ENCODE measurements at places on chromosomes 4 and X.

DNA sequence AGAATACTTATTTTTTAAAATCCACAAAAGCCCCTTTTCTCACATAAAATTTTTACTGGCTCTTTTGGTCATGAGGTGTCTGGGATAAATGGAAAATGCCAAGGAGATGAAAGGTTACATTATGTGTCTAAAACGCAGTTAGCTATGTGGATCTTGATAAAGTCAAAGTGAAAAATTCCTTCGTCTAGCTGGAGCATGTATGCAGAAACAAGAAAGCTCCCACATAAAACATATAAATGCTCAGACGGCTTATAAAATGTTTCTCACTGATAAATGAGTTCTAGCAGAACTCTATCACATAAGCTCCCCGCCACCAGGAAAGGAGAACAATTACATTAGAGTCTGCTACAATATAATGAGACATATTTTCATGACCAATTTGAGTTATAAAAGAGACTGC is 83.8 kb downstream of the TBC1D9 start:
- no peak for DNase-seq

DNA sequence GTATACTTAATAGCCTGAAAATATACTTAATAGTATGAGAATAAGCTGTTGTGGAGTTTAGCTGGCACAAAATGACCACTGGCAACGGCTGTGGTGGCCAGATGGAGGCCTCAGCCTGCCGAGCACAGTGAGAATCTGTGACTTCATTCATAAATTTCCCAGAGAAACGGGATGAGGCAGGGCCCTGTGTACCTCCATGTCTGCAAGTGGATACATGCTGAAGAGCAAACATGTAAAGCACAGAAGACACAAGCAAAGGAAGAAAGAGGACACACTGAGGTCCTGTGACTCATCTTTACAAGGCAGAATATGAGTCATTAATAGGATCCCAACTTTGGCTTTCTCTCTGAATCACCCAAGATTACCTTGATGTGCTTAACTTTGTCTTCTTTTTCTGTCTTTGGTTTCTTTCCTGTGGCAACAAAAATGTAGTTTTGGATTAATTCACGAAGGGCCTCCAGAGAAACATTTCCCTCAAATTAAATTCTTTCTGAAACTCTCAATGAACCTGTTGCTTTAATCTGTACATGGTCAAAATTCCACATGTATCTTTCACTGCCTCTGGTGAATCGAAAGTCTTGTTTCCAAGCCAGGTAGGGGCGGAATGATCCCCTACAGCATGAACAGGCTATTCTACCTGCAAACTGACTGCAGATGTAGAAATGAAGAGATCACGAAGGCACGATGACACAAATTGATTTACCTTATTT is 56.4 kb downstream of the IRF2 start:
- no peak for DNase-seq

DNA sequence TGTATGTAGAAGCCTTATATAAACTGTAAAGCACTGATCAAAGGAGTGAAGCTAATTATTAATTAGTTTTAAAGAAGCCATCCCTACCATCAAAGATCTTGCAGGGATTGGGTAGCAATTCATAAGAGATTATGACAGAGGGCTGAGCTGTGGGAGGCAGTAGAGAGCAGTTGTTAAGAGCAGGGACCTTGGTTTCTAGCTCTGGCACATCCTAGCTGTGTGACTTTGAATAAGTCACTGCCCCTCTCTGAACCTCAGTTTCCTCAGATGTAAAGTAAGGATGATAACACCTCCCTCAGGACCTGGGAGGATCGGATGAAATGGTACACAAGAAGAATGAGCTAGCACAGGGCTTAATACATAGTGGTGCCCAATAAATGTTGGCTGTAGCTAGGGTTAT is 45.4 kb downstream of the APLN start:
- no peak for DNase-seq

DNA sequence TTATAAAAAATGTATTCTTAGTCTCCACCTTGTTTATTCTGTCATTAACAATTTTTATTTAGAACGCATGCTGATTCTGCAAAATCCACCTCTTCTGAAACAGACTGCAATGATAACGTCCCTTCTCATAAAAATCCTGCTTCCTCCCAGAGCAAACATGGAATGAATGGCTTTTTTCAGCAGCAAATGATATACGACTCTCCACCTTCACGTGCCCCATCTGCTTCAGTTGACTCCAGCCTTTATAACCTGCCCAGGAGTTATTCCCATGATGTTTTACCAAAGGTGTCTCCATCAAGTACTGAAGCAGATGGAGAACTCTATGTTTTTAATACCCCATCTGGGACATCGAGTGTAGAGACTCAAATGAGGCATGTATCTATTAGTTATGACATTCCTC is 75.6 kb upstream of the SMARCA5 start:
- DNase-seq: no peak

DNA sequence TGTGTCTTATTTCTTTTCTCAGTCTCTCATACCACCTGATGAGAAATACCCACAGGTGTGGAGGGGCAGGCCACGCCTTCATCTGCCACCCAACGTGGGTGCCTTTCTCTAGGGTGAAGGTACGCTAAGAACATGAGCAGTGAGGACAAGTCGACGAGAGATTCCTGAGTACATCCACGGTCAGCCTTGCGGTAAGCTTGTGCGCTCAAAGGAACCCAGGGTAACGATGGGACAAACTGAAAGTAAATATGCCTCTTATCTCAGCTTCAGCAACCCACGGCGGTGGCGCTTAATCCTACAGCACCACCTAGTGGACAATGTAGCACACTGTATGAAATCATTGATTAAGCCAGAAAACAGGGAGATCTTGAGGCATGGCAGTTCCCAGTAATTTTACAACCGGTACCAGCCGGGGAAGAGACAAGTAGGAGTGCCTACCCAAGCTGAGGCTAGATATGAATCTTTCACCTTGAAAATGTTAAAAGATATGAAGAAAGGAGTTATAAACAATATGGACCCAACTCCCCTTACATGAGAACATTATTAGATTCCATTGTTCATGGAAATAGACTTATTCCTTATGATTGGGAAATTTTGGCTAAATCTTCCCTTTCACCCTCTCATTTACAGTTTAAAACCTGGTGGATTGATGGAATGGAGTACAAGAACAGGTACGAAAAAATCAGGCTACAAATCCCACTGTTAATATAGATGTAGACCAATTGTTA is 63.0 kb downstream of the ZNF732 start:
- peak; percentile 68 for DNase-seq

DNA sequence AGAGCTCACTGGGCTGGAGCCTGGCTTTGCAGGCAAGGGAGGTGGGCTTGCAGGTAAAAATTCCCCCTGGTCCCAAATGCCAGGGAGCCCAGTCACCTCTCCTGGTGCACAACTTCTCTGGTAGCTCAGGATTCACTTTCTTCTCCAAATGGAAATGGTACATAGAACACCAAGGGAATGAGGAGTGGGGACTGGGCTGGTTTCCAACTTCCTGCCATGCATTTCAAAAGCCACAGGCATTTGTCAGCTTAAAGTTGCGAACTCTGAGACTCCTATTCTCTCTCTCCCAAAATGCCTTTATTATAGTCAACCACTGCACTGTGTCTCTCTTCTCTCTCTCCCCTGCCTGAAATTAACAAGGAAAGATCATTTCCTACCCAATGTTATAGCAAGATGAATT is 177.3 kb downstream of the GRIA3 start:
- no peak for DNase-seq

GRCh38 chr4:166501941-166502382 is 628.9 kb downstream of the TLL1 start:
- peak; percentile 48 for DNase-seq

DNA sequence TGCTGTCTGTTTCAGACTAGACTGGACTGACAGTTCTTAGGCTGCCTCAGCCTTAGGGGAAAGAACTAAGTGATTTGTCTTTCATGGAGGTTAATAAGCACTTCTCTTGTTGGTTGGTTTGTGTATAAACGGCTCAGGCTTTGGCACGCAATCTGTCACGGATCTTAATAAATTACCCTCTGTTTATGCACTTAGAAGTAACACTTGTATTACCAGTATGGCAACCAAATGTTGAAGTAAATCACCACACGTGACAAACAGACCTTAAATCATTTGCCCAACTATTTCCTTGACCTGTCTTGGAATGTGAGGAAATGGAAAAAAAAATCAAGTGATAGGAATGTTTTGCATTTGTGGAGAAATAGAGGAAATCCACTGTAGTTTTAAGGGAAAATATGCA is 69.9 kb downstream of the TEX13A start:
- no peak for DNase-seq

DNA sequence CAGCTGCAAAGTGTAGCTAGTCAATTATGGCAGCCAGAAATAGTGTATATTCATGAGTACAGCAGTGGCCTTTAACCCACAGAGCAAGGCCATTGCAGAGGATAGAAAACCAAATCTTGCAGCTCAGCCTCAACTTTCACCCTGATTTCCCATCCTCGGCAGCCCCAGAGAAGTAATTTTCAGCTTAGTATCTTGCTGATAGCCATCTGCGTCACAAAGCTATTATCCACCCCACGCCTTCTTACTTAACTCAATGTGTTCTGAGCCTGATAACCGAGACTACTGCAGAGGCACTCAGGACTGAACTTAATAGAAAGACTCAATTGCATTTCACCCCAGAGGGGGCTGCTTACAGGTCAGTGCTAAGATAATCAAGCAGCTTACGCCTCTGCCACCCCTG is 174.5 kb upstream of the MAOA start:
- DNase-seq: no peak

- DNase-seq: no peak
Observed at GRCh38 chr4:1471443-1472147, 65.4 kb upstream of the NKX1-1 start.

DNA sequence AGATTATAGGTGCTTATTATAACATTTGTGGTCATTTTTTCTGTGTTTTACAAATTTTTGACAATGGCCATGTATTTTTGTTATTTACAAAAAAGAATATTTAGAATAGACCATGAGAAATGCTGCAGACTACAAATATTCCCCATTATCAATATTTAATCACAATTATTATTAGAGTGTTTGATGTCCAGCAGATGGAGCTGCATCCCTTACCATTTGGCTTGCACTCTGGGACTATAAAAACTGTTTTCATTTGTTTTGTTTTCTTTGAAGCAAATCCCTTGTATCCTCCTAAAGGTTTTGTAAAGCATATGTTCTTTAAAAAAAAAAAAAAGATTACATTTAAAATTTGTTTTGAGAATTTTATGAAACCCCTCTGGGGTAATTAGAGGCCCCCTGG is 85.6 kb upstream of the CXorf66 start:
- DNase-seq: no peak

DNA sequence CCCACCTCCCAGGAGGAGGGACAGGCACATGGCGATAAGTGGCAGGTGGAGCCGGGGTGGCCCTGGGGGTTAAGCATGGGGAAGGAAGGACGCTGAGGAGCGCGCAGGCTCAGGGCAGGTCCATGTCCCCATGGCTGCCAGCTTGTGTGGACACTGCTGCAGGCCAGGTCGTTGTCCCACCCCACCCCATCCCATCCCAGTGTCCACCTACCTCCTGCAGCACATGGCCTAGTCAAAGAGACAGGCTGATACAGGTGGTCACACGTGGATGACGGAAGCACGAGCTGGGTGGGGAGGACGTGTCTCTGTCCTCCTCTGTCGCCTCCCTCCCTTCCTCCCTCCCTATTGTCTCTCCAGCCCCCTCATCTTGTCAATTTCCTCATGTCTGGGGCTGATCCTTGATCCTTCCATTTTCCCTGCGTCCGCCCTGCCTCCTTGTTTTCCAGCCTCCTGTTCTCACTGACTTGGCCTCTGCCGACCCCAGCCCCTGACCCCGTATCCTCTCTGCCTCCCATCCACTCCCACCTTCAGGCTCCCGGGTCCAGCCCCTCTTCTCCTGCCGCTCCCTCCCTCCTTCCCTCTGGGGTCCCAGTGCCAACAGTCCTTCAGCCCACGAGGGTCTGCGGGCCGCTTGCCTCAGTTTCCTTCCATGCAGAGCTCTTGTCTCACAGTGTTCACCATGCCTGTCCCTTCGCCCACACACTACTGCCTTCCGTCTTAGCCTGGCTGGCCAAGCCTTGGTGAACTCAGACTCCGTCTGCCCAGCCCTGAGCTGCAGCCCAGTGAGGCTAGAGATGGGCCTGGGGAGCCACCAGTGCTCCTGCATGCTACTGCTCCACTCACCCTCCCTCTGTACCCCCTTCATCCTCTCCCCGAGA is 15.5 kb upstream of the ADD1 start:
- DNase-seq: no peak

GRCh38 chr4:99685234-99685633 is 27.6 kb upstream of the C4orf54 start:
- no peak for DNase-seq

DNA sequence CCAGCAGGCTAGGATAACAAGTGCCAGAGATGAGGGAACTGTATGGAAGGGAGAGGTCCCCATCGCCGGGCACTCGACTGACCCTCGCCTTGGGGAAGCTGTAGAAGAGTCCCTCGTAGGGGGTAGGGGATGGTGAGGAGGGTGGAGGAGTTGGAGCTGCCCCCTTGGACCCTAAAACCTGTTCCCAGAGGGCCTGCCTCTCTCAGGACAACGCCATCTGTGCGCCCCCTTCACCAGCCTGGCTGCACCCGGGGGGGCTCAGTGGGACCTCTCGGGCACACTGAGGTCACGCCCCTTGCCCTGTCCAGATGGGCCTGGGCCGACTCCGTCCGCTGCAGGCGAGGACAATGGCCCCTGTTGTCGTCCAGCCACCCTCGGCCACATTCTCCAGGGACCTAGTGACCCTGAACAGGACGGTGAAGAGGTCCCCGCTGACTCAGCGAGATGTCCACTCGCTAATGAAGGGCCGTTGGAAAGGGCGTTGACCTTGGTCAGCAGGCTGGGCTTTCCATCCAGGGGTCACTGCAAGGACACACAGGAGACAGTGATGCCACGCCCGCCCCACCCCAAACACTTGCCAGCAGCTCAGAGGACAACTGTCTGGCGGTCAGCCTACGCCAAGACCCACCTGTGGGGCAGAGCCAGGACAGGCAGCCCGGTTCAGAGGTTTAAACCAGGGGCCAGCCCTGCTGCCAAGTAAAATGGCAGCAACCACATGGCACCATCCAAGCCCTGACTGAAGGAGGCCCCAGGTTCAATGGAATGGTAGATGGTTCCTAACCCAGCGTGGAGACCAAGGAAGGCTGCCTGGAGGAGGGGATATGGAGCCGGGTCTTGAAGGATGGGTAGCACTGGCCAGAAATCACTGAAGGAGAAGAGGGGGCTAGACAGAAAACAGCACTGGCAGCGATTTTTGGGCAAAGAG is 51.2 kb downstream of the HMX1 start:
- DNase-seq: no peak

DNA sequence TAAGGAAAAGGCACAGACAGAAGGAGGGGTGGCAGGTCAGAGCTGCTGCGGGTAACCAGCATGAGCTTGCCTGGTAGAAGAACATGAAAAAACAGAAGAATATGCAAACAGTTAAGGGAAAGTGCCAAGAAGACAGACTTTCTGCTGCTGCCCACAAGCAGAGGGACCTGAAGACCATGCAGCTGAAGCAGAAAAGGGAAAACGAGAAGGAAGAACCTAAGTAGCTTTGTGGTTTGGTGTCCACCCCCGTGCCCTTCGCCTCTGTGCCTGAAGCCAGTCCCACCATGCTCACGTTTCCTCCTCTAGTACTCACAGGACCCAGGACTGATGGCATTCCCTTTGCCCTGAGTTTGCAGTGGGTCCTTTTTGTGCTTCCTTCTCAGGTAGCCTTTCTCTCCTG is 62.8 kb downstream of the UBA6 start:
- DNase-seq: no peak

All from body of pancreas (tissue), 4 donors.